ENCODE measurements at places on chromosomes 16 and 17. TPM values are rescaled to one million over a fixed set of nuclear protein-coding genes. Genes with fewer than 3 reads are reported as not detected.

The PLD6 gene
- 5.8 TPM for total RNA-seq

The CDH5 gene
- 40.3 TPM for total RNA-seq

GRCh38 chr17:27620721-27621120, 10.3 kb upstream of the LGALS9 start:
- no peak for DNase-seq

- peak; percentile 8 for DNase-seq
These were observed 79.5 kb upstream of the PLCG2 start for GRCh38 chr16:81699596-81699995.

GRCh38 chr17:72118335-72119076, 2.3 kb upstream of the SOX9 start:
- DNase-seq, result peak; percentile 69

DNA sequence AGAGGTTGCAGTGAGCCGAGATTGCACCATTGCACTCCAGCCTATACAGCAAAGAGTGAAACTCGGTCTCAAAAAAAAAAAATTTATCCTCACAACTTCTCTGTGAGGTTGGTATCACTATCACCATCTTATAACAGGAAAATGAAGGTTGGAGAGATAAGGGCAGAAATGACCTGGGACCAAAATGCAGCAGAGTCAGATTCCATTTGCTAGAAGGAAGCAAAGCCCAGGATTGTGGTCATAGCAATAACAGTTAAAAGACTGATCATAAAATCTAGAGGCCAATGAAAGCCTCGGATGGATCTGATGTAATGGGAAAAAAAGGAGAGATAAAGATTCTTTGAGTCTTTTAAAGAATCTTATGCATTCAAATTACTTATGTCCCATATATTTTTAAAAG, 69.6 kb upstream of the TEKT1 start:
- DNase-seq, result no peak

- DNase-seq, result no peak
These were observed 194.0 kb downstream of the SALL1 start for GRCh38 chr16:50957056-50957455.

GRCh38 chr17:33127706-33128105, 136.1 kb downstream of the SPACA3 start:
- no peak for DNase-seq

- no peak for DNase-seq
These were observed 8.9 kb downstream of the DUS2 start for GRCh38 chr16:68031951-68032350.

DNA sequence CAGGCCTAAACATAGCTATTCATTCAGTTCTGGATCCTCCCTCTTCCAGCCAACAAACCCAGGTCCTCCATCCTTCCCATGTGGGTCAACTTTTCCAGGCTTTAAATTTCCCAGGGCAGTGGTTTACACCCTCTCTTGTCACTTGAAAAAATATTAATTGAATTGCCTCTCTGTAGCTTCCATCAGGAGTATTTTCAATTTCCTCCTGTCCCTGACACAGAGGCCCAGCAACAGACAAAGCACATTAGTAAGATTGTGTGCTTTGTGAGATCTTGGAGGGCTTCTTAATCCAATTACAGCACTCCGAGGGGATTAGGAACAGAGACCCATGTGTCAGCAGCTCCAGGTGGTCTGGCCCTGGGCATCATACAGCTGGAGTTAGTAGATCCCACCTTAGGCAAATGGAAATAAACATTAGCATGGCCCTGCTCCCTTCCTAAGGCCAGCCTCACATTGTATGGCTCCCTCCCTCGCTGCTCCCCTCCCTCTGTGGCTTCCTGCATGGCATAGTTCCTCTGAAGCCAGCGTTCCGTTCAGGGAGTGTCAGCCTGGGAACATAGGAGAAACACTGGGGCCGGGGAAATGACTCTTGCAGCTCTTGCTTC, 132.7 kb upstream of the HSBP1 start:
- no peak for DNase-seq

GRCh38 chr17:76104140-76104895, 731 bp upstream of the EXOC7 start:
- no peak for DNase-seq

DNA sequence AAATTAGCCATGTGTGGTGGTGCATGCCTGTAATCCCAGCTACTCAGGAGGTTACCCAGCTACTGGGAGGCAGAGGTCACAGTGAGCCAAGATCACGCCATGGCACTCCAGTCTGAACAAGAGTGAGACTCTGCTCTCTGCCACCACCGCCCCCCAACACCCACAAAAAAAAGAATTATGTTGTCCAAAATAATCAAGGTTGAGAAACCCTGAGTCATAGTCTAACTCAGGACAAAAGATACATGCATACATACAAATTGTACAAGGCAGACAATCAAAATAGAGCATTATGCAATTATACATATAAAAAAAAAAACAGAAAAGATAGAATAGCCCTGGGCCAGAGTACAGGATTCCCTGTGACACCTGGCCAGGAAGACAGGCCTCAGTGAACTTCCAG, 6.6 kb upstream of the KPNB1 start:
- DNase-seq, result no peak
